ENCODE measurements at places on chromosomes 3 and 15. TPM values are rescaled to one million over a fixed set of nuclear protein-coding genes. Genes with fewer than 3 reads are reported as not detected.

COLQ gene
- 2.6 TPM for total RNA-seq

LXN gene
- total RNA-seq: 25.3 TPM

BLM gene
- 0.51 TPM for total RNA-seq

TMEM44 gene
- total RNA-seq: 24.5 TPM

SLC12A1 gene
- total RNA-seq: 0.41 TPM

CCRL2 gene
- total RNA-seq: 1.3 TPM

GP5 gene
- not detected for total RNA-seq

GP9 gene
- total RNA-seq: not detected

CNTN4 gene
- total RNA-seq: 22.0 TPM

SLC51A gene
- 0.48 TPM for total RNA-seq

SSR3 gene
- 172 TPM for total RNA-seq

DNA sequence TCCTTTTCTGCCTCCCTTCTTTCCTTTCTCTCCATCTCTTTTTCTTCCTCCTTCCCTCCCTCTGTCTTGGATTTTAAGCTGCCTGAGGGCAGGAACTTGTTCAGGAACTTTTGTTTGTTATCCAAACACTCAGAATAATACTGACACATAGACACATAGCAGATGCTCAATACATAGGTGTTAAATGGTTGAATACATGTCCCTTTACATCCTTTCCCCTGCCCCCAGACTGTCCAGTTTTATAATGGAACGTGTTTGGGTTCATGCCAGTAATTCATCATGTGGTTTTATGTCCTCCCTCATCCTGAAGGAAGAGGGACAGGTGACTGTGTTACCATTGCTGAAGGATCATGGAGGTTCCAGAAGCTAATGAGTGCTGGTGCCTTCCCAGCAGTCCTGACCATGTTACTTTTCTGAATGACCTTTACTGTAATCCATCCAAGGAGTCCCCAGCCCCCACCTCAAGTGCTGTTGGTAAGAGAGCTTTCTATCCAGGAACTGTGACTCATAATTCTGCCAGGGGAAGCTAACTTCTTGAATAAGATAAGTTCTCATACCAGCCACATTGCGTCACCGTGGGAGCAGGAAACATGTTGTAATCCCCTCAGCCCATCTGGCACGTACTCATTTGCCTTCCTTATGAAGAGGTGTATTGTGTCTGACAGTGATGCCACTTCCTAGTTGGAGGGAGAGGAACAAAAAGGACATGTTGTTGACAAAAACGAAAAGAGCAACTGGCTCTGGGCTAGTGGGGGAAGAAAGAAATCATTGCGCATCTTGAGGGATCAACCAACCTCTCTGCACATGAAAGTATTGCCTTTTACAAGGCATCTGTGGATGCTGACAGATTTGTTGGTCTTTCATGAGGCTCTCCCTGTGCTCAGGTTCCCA lies 52.4 kb downstream of the IL1RAP start:
- DNase-seq: peak; percentile 77

- no peak for DNase-seq
Measured at GRCh38 chr3:23385327-23385726, 182.2 kb downstream of the UBE2E2 start.

DNA sequence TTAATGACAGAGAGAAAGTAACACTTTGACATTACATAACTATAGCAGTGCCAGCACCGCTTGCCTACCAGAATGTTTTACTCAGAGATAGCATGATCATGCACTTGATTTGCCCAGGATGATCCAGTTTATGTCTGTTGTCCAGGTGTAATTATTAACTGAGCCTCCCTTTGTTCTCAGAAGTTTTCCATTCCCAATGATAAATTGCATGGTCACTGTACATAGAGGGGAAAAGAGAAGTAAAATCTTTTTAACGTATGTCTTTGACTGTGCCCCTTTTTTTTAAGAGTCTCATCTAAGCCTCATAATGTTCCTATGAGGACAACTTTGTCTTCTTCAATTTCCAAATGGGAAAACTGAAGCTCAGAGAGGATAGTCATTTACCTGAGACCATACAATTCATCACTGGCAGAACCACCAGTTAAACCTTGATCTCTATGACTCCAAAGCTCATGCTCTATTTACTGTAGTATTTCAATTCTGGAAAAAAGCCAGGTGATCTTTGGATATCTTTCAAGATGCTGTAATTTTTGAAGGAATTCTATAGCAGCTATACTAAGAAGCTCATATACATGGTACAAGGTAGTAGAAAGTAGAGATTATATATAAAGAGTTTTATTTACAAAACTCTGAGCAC lies 25.1 kb downstream of the C3orf85 start:
- no peak for DNase-seq

- peak; percentile 89 for DNase-seq
Measured at GRCh38 chr3:47989981-47990440, 26.2 kb downstream of the MAP4 start.

DNA sequence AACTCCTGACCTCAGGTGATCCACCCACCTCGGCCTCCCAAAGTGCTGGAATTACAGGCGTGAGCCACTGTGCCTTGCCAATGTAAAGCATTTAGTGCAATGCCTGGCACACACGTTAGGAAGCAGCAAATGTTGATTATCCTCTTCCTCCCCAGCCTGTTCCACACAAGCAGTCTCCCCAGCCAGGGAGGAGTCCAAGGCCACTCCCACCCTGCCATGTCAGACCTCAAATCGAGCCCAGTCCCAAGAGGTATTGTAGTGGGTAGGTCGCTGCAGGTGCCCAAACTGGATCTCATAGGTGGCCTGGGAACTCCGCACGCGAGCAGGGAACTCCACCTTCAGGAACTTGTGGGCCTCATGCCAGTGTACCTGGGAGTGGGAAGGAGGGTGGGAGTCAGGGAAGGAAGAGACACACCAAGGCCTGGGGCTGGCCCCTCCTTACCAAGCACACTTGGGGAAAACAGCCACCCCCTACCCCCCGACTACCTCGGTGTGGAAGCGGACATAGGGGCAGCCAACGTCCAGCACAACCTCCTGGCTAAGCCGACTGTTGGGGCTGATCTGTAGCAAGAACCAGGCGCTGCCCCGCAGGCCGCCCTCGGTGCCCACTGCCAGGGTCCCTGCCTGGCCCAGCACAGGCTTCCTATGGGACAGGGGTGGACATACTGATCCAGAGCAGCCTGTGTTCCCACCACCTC lies 10.3 kb downstream of the MAN2C1 start:
- DNase-seq: no peak

GRCh38 chr3:147574621-147575020 lies 165.5 kb downstream of the ZIC1 start:
- DNase-seq: no peak

GRCh38 chr15:51708013-51708412 lies 26.7 kb downstream of the SCG3 start:
- peak; percentile 73 for DNase-seq

GRCh38 chr3:169362301-169362700 lies 301.2 kb downstream of the MECOM start:
- no peak for DNase-seq

GRCh38 chr3:80234706-80235105 lies 466.9 kb upstream of the ROBO1 start:
- DNase-seq: no peak

GRCh38 chr3:27287052-27287451 lies 82.1 kb downstream of the NEK10 start:
- no peak for DNase-seq

DNA sequence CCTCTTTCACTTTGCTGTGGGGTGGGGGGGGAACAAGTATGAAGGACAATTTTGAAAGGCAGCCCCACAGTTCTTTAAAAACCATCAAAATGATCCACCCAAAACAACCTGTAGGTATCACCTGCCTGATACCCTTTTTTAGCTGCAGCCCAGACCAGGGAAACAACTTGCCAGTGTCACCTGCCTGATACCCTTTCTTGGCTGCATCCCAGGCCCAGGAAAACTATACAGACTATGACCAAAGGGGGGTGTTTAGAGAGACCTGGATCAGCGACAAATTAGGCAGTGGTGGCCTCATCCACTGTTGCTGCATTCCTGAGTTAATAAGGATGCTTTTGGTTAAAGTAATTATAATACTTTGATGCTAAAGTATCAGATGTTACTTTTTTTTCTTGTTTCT lies 122.0 kb downstream of the VPS13C start:
- no peak for DNase-seq

GRCh38 chr3:187833799-187834578 lies 88.7 kb upstream of the BCL6 start:
- no peak for DNase-seq

DNA sequence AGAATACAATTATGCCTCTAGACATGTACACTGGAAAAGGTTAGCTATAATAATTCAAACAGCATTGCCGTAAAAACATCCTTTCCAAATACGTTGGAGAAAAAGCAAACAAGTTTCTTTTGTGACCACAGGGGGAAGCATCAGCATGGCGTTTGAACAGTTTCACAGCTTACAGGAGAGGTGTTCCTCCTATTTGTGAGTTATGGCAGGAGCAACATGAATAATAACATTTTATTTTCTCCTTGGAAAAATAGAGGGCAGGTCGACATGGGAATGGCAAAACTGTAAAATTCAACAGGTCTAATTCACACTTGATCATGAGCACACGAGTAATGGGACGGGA lies 39.7 kb upstream of the GADL1 start:
- DNase-seq: no peak

DNA sequence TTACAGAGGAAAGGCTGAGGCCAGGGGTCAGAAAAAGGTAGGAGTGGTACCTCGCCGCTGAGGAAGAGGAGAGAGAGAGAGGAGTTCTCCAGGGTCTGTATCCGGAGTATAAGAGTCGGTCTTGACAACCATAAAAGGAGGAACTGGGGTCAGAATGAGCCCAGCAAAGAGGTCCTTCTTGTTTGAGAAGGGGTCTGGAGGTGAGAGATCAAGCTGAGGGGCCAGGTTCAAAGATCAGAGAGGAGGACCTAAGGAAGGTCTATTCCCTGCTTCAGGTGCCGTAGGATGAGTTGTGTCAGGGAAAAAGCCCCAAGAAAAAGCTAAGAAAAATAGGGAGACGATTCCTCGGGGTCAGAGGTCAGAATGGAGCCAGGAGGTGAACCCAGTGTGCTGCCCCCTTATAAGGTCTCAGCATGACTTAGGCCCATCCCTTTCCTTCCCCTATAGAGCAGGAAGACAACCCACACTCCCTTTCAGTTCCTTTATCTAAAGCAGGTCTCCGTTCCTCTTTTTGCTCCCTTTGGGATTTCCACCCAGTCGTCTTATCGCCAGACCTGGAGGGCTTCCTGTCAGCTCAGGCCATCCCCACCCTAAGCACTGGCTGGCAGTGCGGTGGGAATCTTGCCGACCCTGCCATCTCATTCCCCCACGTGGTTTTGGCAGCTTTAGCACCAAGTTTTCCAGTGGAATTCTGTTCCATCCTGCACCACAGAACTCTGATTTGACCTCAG lies 651 bp downstream of the MTMR14 start:
- no peak for DNase-seq

DNA sequence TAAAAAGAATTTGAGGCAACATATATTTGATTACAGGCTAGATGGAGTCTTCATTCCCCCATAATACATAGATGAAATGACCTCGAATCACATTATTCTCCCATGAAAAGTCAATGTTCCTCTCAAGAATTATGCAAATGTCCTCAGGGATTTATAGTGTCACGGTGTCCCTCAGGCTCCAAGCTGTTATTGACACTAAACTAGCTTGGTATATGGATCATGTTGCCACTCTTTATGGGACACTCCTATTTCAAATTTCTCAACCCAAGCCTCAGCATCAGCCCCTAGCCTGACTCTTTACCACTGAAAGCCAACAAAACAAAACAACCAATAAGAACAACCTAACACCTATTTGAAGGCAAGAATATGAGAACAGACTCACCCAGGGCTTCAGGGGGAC lies 139.8 kb downstream of the TPRG1 start:
- DNase-seq: no peak

- DNase-seq: no peak
Measured at GRCh38 chr3:143209715-143210059, 90.1 kb downstream of the CHST2 start.

GRCh38 chr3:126081618-126082361 lies 2.1 kb downstream of the SLC41A3 start:
- DNase-seq: no peak

DNA sequence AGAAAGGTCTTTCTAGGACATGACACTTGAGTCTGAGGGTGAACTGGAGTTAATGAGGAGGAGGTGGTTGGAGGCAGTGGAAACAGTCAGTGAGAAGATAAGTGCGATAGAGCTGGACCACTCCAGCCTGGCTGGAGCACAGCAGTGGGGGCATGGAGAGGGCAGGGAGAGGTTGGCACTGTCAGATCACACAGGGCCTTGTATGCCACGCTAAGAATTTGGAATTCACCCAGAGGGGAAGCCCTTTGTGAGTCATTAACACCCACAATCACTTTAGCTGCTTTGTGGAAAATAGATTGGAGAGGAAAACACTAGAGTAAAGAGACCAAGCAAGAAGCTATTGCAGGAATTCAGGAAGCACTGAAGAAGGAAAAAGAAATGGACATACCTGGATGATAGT lies 83.3 kb downstream of the ZNF621 start:
- DNase-seq: no peak

- no peak for DNase-seq
Measured at GRCh38 chr3:98768961-98769360, 5.8 kb downstream of the ST3GAL6 start.

GRCh38 chr3:98032904-98033303 lies 2.2 kb downstream of the GABRR3 start:
- no peak for DNase-seq

- DNase-seq: no peak
Measured at GRCh38 chr3:139636511-139636910, 41.3 kb downstream of the NMNAT3 start.

GRCh38 chr3:154164387-154164786 lies 43.2 kb downstream of the ARHGEF26 start:
- no peak for DNase-seq

DNA sequence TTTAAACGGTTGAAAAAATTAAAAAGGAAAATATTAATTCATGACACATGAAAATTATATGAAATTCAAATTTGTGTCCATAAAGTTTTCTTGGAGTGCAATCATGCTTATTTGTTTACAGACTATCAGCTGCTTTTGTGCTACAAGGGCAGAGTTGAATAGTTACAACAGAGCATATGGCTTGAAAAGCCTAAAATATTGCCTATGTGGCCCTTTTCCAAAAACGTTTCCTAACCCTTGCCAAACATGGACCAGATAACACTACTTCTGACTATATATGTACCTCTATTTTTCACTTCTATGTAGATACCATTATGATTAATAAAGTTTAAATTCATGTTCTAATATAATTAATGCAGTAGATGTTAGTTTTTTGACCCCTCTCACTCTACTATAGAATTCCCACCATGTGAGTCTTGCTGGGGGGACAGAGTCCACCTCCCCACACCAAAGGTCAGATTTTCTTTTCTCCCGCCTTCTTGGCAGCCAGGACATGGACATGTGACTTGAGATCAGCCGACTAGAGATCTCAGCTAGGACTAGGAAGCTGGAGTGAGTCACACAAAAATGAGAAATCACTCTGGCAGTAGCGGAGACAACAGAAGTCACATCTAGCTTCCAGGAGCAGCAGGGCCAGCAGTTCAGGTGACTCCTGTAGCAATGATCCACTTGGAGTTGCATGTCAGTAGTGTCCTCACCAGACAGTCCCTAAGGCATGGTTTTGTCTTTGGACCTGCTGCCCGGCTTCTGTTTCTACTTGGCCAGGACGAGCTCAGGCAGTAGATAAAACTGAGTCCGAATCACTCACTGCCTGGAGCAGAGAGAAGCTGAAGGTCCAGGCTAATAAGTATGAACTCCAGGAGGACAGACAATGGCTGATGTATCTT lies 22.4 kb downstream of the CIAO2A start:
- peak; percentile 85 for DNase-seq
